ENCODE measurements at places on chromosomes 2 and 18.

DNA sequence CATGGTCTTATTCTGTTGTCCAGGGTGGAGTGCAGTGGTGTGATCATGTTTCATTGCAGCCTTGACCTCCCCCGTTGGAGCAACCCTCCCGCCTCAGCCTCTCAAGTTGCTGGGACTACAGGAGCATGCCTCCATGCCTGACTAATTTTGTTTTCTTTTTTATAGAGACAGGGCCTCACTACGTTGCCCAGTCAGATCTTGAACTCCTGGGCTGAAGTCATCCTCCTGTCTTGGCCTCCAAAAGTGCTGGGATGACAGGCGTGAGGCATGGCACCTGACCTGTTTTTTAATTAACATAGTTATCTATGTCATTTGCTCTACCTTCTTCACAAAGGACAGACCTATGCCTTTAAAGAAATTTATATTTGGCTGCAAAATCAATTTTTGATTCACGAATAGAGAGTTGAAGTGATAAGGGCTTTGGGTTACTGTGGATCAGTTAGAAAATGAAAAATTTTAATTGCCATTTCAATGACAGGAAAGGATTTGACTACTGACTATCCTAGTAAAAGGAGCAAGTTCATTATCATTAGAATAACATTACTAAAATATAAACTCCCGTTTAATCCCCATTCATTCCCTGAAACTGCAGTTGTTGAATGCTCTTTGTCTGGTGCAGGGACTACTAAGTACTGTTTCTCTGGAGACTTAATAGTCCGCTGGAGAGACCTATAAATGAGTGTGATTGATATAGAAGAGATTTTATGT is 3.7 kb downstream of the RNF138 start:
- no peak for DNase-seq

DNA sequence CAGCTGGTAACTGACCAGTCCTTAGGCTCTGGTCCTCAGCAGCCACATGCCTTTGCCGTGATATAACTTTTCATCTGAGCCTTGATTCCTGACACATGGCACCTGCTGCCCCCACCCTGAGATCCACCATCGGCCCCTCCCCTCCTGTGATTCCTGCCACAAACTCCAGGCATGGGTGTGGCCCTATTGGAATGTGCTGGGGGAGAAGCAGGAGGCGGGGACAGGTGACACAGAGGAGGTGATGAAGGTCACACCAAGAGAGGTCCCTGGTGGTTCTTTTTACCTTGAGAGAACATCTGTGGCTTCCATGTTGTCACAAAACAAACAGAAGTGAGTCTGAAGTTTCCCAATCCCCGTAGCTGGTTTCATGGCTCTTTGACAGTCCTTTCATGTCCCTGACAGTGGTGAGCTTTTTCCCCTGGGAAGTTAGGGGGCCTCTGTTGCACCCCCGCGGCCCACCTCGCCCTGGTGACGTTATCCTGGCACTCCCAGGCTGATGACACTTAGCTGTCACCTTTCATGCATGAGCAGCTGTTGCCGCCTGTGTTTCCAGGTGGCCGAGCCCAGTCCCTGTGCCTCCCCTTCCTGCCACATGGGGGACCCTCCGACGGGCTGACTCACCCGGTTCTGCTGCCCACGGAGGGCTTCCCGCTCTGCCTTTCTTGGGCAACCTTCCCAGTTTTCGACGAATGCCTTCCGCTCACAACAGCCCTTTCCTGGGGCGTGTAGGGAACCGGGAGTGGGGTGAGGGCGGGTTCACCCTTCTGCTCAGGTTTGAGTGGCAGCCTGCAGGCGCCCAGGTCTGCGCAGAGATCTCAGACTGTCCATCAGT is 66.3 kb upstream of the GLI2 start:
- no peak for DNase-seq

DNA sequence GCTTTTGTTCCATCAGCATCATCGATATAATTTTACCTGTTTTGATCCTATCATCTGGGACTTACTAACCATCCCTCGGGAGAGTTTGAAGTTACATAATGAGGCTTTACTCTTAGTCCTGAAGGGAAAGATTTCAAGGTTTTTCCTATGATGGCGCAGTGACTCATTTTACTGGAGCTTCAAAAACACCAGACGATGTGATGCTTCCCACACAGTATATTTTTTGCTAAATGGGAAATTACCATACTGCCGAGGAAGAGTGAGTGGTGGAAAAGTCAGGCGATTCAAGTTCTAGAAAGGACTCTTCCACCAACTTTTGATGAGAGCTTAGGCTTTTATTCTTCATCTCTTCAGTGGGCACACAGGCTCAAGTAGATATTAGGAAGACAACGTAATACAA is 44.6 kb upstream of the GCG start:
- no peak for DNase-seq

DNA sequence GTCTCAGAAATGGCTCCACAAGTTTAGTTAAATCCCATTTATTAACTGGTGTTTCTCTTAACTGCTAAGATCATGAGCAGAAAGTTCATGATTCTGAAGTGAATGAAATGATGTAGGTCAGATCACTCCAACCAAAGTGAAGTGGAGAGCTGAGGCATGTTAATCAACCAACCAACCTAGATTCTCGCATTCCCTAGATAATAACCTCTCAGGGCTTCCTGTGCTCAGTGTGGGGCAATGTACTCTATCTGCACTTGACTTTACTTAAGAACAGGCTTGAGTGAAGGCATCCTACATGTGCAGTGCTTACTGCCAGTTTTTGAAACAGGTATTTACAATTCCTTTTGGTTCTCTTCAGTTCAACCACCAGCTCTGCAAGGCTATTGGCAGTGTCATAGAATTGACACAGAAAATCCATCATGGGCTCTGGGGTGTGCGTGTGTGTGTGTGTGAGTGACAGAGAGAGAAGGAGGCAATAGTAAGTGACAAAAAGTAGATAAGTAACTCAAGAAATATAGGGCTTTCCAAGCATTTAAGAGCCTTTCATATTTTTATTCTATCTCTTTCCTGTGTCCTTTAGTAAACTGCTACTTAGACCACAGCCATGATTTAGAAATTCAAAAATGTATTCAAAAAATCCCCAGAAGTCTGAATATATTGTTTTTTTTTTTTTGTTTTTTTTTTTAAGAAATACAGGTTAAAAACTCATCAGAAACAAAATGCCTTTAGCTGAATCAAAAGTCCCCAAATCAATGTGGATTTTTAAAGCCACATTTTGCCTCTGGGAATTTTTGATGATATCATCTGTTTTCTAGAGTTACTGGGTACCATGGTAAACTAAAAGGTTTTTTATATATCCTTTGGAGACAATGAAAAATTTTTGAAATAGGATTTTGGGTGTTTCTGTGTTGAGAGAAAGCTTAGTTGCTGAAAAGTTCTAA is 28.6 kb downstream of the DOCK10 start:
- no peak for DNase-seq

- DNase-seq: no peak
Observed at GRCh38 chr2:191636235-191636543, 41.7 kb upstream of the NABP1 start.
